ENCODE measurements at places on chromosomes 16 and 17. TPM values are rescaled to one million over a fixed set of nuclear protein-coding genes. Genes with fewer than 3 reads are reported as not detected.

WSCD1 gene
- 53.8 TPM for total RNA-seq

PRKCB gene
- total RNA-seq, result 0.14 TPM

PLEKHH3 gene
- 5.2 TPM for total RNA-seq

RRAD gene
- total RNA-seq, result 0.27 TPM

EFCAB5 gene
- total RNA-seq, result 0.36 TPM

STH gene
- not detected for total RNA-seq

RPL27 gene
- 1,178 TPM for total RNA-seq

CES1 gene
- not detected for total RNA-seq

ZBTB4 gene
- 23.3 TPM for total RNA-seq

CCL8 gene
- total RNA-seq, result not detected

PIK3R5 gene
- total RNA-seq, result not detected

KRT28 gene
- total RNA-seq, result not detected

CES3 gene
- not detected for total RNA-seq

KSR1 gene
- total RNA-seq, result 50.7 TPM

ITGAD gene
- not detected for total RNA-seq

TEX19 gene
- 0.07 TPM for total RNA-seq

SUZ12 gene
- 64.4 TPM for total RNA-seq

NEUROD2 gene
- total RNA-seq, result not detected

RND2 gene
- 0.27 TPM for total RNA-seq

CHD9 gene
- total RNA-seq, result 84.4 TPM

C16orf92 gene
- not detected for total RNA-seq

RCVRN gene
- total RNA-seq, result not detected

LRRC59 gene
- total RNA-seq, result 261 TPM

HNF1B gene
- not detected for total RNA-seq

ARL4D gene
- 5.5 TPM for total RNA-seq

KCTD2 gene
- 16.6 TPM for total RNA-seq

CKLF gene
- 74.2 TPM for total RNA-seq

SHISA6 gene
- total RNA-seq, result not detected

GPR179 gene
- not detected for total RNA-seq

PRSS27 gene
- 0.22 TPM for total RNA-seq

KRTAP1-1 gene
- total RNA-seq, result not detected

PPY gene
- total RNA-seq, result not detected

All from thoracic aorta endothelial cell (primary cell).